ENCODE measurements at places on chromosomes 3 and 15.
A peak's percentile ranks its signal among the peaks of the same experiment; 100 is the strongest.

DNA sequence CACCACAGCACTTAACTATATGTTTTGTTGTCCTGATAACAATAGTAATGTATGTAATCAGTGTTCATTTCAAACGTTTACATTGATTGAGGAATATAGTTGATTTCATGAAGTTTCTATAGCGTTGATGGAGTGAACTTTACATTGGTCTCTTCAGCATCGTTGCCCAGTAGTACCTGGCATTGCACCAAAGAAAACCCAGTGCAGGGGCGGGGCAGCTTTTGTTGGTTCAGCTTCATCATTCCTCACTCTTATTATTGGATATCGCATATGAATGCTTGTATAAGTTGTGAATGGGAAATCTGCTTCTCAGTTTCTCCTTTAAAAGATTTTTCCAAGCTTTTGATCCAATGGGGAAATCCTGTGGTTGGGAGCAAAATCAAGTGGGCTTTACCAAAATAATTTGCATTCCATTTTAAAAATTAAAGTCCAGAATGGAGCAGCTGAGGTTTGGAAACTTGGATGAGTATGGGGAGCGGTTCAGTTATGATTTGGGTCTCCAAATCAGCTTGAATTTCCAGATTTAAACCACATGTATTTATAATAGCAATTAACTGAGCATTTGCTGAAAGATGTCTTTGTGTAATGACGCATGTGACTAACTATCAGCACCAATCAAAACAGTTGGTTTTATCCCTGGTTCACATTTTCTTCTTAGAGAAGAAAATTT lies 213.7 kb downstream of the ALCAM start:
- DNase-seq, result no peak

DNA sequence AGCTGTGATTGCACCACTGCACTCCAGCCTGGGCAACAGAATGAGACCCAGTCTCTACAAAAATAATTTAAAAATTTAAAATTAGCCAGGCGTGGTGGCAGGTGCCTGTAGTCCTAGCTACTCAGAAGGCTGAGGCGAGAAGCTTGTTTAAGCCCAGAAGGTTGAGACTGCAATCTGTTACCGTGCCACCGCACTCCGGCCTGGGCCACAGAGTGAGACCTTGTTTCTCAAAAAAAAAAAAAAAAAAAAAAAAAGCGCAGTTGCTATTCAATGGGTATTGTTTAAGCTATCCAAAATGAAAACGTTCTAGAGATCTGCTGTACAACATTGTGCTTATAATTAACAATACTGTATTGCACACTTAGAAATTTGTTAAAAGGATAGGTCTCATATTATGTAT lies 24.0 kb downstream of the ZNF148 start:
- DNase-seq, result no peak

- no peak for DNase-seq
Measured at GRCh38 chr15:41323611-41324010, 8.8 kb downstream of the OIP5 start.

DNA sequence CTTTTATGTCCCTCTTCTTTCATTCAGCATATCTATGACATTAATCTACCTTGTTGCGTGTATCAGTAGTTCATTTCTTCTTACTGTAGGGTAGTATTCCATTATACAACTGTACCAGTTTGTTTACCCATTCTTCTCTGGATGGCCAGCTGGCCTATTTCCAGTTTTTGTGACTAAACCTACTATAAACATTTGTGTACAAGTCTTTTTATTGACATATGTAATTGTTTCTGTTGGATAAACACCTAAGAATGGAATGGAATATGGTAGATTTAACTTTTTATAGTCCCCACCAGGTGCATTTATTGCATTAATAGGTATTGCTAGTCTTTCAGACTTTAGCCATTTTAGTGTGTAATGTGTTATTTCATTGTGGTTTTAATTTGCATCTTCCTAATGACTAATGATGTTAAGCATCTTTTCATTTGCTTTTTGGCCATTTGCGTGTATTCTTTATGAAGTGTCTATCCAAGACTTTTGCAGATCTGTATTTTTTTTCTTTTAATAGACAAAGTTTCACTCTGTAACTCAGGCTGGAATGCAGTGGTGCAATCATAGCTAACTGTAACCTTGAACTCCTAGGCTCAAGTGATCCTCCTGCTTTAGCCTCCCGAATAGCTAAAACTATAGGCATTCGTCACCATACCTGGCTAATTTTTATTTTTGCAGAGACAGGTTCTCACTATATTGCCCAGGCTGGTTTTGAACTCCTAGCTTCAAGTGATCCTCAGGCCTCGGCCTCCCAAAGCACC lies 41.9 kb upstream of the XRN1 start:
- no peak for DNase-seq

DNA sequence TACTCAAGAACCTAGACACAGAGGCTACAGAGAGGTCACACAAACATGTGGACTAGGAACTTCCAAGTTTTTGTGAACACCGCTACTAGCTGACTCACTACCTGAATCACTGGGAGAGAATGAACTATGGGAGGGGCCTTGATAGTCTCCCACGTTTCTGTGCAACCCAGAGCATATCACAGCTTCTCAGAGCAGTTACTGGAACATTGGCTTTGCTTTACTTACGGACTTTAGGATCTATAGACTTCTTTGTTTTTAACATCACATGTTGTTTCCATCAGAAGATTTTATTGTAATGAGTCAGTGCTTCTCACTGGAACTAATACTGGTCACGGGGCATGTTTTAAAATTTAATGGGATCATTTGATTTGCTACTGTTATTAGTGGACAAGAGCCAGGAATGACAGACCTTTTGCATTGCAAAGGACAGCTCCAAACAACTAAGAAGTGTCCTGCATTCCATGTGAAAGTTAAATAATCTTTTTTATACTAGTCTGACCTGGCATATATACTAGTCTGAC lies 35.6 kb downstream of the RTP4 start:
- DNase-seq, result no peak

GRCh38 chr3:49666592-49666991 lies 7.6 kb upstream of the APEH start:
- DNase-seq, result no peak

DNA sequence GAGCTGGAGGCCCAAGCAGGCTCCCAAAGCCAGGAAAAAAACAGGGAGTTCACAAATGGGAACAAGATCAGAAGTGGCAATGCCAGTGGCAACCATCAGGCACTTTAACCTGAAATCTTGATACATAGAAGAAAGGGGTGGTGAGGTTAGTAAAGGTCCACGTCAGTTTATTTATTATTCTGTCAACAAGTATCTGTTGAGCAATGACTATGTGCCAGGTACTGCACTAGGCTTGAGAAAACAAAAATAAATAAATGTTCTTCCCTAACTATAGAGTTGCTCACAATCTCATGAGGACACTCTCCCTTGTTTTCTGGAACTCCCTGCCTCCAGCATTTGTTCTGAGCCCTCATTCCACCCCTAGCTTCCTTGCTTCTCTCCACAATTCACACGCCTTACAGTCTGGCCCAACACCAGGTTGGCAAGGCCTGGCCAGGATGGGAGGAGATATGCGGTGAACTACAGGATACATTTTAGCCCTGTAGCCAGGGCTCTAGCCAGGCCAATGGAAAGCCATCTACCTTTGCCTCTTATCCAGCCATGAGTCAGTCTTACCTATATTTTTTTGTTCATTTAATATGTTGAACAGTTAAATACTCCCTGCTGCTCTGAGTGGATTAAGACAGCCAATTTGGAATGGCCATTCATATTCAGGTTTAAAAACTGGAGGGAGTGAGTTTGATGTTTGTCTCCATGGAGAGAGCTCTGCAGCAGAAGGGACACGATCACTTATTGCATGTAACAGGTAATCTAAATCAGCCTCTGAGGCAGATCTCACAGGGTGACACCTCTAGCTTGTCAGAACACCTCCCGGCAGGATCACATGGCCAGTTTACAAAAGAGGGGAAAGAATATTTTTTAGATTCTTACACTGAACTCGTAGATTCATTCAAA lies 161.9 kb upstream of the ATP11B start:
- no peak for DNase-seq

- DNase-seq, result no peak
Measured at GRCh38 chr3:108190346-108190745, 31.9 kb downstream of the IFT57 start.

GRCh38 chr3:31695280-31696008 lies 162.7 kb downstream of the STT3B start:
- no peak for DNase-seq

- no peak for DNase-seq
Measured at GRCh38 chr15:34442891-34443290, 5.3 kb upstream of the GOLGA8A start.

- DNase-seq, result no peak
Measured at GRCh38 chr3:122957707-122958689, 69.6 kb downstream of the SEMA5B start.

DNA sequence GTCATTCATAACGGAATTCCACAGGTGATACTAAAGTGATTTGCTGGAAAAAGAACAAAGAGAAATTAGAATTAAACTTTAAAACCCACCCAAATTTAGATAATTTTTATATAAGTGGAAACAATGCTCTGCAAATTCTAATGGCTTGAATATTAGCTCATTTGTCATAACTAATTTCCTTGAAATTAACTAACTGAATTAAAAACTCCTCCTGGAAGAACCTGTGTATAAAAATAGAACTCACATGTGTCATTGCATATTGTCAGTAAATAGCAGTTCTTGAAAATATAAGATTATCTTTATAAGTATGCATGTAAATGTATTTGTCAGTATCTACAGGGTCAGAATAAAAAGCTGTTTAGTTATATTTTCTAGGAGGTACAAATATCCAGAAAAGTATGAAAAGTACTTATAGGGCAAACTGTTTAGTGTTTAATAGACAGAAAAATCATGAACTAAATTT lies 16.3 kb downstream of the ZIC1 start:
- no peak for DNase-seq

GRCh38 chr3:122530164-122530563 lies 15.4 kb upstream of the KPNA1 start:
- DNase-seq, result no peak

DNA sequence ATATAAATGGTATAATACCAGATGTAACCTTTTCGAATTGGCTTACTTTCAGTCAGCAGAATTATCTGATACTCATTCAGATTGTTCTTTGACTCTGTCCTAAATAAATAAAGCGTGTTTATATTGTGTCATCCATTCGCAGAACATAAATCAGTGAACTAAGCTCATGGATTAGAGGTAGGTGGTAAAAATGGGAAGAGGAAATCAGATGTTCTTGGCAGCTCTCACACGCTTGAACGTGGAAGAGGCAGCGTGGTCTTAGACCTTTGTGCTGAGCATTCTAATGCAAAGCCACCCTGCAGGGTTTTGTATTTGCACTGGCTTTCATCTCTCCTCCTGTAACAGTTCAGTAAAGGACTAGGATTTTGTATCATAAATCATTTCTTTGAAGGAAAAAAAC lies 441.4 kb downstream of the GABRG3 start:
- DNase-seq, result no peak

GRCh38 chr15:66825139-66825538 lies 123.1 kb downstream of the SMAD6 start:
- DNase-seq, result no peak

GRCh38 chr3:184186184-184186901 lies at the start of gene ABCF3:
ABCF3 (plus strand) TSS chr3:184186199; CDS start chr3:184186208, 9 bp downstream.
- no peak for DNase-seq

GRCh38 chr3:58434990-58435389 lies 1.4 kb upstream of the PDHB start:
- peak; percentile 8 for DNase-seq

DNA sequence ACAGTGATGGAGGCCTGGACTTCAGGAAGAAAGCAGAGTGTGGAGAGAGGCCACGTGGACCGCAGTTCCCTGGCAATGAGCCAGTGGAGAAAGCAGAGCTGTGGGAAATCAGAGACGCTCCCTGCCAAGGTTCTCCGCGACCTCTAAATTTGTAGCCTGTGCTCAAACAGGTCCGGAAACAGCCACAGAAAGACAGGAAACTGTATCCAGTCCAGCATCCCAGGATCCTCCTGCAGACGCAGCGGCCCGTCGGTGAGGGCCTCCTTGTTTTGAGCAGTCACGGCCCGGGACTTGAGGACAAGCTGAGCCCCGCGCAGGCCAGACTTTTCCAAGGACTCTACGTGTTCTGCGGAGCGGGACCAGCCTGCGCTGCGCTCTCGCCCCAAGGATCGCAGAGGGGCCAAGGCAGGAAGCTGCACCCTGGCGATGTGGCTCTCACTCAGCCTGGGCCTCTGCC lies 22.3 kb downstream of the RPSA start:
- no peak for DNase-seq

DNA sequence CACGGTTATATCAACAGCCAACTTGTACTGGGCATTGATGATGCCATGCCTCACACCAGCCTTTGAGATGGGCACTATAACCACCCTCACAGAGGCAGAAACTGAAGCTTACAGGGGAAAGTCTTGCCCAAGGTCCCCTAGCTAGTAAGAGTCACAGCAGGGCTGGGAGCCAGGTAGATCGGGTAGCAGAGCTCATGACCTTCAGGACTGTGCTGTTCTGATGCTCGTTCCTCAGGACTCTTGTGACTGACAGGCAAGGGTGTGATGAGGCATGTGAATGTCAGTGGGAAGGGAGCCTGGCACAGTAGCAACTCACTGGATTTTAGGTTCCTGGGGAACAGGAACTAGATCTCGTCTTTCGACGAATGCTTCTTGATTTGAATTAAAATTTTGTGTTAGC lies 65.7 kb downstream of the RLBP1 start:
- DNase-seq, result no peak

- no peak for DNase-seq
Measured at GRCh38 chr3:123914829-123915228, 30.7 kb upstream of the MYLK start.

- no peak for DNase-seq
Measured at GRCh38 chr15:43277901-43278300, 11.2 kb upstream of the TGM5 start.

GRCh38 chr3:129417326-129417725 lies 11.1 kb downstream of the EFCAB12 start:
- DNase-seq, result no peak

DNA sequence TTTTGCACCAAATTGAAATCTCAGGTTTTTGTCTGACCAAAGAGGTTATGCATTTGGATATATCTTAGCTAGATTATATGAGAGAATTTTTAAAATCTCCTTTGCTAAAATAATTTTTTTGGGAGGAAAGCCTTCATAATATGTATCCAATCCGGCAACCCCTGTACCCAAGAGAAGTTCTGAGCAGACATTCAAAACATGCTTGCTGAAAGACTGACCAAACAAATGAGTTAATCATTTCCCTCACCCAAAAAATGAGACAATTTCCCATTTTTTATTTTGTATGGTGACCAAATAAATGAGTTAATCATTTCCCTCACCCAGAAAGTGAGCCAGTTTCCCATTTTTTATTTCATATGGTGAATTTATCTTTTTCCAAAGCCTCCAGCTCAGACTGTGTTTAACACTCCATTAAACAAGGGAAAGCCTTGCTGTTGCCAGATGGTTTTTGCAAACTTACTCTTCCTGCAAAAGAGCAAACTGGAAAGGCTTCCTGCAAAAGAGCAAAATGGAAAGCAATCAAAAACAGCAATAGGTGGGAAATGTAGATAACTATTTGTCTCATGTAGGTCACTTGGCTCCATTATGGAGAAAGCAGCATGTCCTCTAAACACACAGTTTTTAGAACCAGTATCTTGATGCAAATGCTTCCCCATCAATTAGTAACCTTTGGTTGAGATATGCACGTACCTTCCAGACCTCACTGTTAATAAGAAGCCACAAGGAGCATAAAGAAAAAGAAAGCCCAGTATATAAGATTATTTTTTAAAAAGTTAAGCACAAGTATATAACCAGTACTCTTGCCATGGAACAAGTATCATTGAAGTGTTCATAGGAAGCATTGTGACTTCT lies 78.4 kb upstream of the OSTN start:
- no peak for DNase-seq

GRCh38 chr3:105626739-105627138 lies 242.1 kb downstream of the CBLB start:
- no peak for DNase-seq

GRCh38 chr3:59408047-59408624 lies 358.3 kb upstream of the CFAP20DC start:
- no peak for DNase-seq

GRCh38 chr3:94307588-94307987 lies 244.7 kb downstream of the NSUN3 start:
- no peak for DNase-seq

All from nephron progenitor cell (in vitro differentiated cells).